ENCODE measurements at places on chromosomes 5 and 9.

GRCh38 chr9:36575411-36575882, 2.8 kb downstream of the MELK start:
- DNase-seq = peak; percentile 21

- no peak for DNase-seq
Observed at GRCh38 chr5:131302506-131302905, 38.7 kb downstream of the CDC42SE2 start.

GRCh38 chr9:104711604-104712003, 17.3 kb downstream of the OR13D1 start:
- DNase-seq = no peak

DNA sequence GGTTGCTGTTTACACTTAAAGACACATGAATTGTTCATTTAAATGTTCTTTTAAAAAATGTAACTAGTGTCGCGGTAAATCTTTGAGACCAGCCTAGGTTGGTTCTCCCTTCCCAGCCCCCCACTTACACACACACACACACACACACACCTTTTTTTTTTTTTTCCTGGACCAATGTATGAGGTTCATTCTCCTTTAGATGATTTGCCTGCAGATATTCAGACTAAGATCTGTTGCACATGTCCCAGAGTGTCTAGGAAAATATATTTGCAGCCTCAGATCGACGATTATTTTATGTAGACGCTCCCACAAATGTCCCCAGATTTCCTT, 4.4 kb upstream of the ELAVL2 start:
- DNase-seq = no peak

DNA sequence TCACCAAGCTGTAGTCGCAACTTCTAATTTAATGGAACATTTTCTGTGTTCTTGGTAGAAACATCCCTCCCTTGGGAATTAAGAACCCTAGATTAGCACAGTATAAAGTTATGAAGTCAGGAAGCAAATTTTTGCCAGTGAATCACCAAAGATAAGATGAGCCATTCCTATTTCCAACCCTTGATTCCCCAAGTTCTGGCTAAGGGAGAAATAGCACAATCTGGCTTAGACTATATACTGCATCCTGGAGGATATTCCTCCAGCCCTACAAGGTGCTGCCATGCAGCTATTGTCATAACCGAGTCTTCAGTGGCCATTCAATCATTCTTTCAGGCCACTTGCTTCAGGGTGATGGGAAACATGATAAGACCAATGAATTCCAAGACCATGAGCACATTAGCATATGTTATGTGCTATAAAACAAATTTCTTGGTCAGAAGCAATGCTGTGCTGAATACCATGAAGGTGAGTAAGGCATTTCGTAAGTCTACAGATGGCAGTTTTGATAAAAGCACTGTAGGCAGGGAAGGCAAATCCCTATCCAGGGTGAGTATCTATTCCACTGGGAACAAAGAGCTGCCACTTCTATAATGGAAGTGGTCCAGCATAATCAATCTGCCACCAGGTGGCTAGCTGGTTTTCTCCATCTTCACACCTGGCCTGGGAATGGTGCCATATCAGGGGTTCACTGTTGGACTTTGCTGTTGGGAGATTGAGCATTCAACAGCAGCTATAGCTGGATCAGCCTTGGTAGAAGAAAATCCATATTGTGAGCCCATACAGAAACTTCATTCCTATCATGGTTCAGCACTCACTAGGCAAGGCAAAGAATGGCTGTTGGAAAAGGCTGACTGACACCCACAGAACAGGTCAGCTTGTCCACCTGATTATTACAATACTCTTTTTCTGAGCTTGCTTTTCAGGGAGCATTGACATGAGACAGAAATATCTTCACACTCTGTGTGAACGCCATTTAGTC, 19.6 kb upstream of the ARL15 start:
- DNase-seq = no peak

- DNase-seq = peak; percentile 54
Observed at GRCh38 chr9:98774746-98775145, 21.6 kb downstream of the ANKS6 start.

DNA sequence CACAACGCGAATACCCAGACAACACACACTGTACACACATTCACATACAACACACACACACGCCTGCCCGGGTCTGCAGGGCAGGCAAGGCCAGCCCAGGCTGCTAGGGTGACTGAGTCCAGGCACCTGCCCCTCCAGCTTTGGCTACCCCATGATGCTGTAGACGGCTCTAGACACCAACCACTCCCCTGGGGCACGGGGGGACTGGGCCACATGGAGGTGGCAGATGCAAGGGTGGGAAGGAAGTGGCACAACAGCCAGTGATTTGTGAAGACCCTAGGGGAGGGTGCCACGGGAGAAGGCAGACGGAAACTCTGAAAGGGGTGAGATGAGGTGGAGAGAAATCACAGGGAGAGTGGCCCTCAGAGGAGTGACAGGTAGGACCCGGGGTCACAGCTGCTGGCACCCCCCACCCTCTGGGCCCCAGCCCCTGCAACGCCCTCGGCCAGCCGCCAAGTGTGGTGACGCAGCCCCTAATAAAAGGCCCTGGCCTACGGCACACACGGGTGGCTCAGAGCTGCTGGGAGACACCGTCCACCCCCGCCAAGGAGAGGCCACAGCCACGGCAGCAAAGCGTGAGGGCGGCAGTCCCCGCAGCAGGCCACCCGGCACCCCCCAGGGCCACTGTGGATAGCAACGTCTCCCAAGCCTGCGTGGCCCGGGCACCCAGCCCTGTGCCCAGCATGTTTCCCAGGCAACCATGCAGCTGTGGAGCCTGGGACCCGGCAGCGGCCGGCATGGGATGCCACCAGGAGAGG, 6.6 kb upstream of the CCDC187 start:
- no peak for DNase-seq

GRCh38 chr9:99251157-99251556, 29.1 kb downstream of the SEC61B start:
- DNase-seq = no peak

DNA sequence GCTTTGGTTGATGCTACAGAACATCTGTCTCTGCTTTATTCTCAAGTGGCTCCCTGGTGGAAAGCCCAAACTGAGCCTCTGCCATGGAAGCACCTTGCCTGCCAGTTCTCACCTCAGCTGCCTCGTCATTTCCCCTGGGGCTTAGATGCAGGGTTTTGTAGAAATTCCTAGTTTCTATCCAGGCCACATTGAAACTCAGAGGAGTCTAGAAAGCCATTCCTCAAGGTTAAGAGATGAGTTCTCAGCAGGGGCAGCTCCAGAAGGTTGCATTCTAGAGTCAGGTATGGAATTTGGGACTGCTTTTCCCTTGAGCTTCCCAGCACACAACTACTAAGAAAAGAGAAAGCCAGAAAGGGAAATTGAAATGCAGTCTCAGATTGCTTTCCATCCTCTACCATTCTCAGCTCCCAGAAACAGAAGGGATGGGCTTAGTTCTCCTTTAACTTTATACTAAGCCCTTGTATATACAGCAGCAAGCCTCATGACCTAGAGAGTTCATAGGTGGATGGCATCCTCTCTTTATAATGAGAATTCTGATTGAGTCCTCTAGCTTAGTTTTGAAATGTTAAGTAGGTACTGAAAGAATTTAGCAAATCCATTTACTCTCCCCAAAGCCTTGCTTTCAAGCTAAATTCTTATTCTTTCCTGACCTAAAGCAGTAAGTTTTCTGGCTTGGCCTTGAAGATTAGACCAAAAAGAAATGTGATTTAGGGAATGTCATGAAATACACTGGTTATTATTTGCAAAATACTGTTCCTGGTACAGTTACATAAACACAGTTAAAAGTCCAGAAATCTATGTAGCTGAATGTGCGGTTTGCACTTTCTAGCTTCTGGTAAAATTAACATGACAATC, 66.0 kb upstream of the MEF2C start:
- no peak for DNase-seq

- no peak for DNase-seq
Observed at GRCh38 chr9:110579862-110580219, 300 bp upstream of the SVEP1 start.

- no peak for DNase-seq
Observed at GRCh38 chr5:112227911-112228631, 191.0 kb downstream of the EPB41L4A start.

- no peak for DNase-seq
Observed at GRCh38 chr5:175850119-175850845, 21.1 kb upstream of the CPLX2 start.

DNA sequence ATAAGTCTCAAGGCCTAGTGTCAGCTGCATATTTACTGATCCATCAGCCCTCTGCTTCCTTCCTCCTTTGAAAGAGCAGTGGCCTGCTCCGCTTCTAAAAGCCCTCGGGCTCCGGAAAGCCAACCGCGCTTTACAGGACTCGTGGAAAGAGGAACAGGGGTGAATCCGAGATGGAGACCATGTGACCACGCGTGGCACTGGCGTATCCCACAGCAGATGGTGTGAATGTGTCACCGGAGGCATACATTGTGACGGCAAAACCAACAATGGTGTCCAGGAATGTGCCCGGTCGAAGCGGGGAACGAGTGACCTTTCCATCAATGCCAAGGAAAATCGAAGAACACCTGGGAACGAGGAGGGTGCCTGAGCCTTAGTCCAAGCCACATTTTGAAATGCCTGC, 484.6 kb downstream of the SPATA31A7 start:
- no peak for DNase-seq

GRCh38 chr5:128126241-128126640, 42.7 kb downstream of the SLC12A2 start:
- DNase-seq = no peak

DNA sequence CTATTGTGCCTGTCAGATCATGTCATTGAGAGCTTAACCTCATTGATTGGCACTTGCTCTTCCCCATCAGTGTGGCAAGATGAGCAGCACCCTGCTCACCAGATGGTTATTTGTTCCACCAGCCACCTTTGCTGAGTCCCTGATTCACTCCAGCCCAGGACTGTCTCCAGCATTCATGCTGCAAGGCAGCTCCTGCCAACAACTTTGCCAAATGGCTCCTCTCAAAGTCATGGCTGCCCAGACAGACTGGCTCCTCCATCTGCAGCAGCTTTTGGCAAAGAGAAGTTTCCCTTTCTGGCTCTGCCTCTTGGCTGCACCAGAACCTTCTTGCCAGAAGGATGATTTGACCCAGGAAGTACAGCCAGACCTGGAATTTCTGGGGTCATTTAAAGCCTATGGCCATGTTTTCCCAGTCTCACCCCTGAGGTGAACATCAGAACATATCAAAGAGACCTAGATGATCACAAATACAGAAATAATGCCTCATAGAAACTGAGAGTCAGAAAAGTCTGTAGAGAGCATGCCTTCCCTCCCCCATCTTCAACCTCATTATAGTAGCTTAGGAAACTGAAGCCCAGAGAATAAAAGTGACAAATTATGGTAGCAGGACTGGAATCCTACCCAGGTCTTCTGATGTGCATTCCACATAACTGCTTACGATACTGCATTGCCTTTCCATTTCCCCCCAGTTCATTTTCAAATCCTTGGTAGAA, 10.4 kb downstream of the PPP2R2B start:
- DNase-seq = no peak

DNA sequence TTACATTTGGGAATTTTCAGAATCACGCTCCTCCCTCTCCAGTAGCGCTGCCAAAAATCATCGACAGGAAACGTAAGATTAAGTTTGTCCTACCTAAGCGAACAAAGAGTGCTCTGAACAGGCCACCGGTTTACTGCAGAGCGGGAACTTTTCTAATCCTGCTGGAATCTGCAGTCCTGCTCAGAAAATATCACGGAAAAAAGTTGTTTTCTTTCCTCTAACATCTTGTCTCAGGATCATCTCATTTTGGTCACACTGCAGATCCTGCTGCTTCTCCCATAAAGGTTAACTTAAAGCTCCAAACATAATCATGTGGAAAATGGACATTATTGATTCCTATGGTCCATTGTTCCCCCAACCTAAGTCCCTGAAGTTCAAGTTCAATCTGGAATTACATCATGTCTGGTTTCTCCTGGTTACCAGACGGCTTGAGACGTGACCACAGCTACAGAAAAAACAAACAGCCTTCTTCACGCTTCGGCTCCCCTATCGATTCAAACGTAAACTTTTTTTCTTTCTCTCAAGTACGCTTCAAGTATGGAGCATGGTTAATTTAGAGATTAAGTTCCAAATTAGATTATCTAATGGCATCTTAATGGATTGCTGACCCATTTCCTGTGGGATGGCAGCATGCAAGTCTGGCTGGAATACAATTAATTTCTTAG, 217.6 kb downstream of the NFIB start:
- DNase-seq = peak; percentile 95

DNA sequence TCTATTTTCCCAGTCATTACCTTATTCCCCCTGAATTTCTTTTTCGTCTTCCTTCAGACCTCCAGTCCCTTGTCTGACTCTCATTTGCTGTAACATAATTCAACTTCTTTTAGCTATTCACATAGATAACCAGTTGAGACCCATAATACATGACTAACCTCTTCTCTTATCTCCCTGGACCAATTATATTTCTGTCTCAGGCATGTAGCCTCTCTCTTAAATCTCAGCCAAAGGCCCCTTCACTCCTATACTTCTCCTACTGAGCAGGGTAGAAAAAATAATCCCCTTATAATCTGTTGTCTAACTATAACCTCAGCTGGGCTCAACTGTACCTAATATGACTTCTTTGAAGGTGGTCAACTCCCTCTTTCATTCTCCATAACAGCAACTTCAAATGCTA, 20.9 kb downstream of the RANBP6 start:
- no peak for DNase-seq

DNA sequence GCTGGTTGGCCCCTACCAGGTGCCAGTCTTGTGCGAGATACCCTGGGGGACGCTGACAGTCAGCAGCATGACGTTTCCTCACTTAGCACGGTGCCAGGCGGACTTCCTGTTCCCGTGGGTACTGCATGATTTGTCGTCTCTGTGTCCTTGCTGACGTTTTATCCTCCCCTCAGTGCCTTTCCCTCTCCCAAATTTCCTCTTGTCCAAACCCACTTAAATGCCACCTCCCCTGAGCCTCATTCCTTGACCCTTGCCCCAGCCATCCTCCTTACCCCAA, 60.6 kb upstream of the SAP30L start:
- peak; percentile 41 for DNase-seq

DNA sequence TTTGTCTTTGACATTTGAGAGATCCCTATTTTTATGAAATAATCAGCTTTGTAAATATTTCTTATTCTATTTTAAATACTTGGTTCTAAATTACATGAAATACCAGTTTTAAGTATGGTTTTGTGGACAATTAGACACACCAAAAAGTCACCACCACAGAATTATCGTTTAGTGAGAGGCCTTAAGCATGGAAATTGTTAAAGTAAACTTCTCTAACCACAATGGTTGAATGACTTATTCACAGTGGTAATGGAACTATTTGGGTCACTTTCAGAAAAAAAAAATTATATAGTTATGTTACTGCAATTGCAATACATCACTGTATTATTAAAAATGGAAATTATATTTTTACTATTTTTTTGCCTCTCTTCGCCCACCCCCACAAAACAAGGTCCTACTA, 1252.5 kb downstream of the EFNA5 start:
- no peak for DNase-seq

GRCh38 chr9:136544964-136545691, 720 bp downstream of the NOTCH1 start:
- DNase-seq = peak; percentile 30

DNA sequence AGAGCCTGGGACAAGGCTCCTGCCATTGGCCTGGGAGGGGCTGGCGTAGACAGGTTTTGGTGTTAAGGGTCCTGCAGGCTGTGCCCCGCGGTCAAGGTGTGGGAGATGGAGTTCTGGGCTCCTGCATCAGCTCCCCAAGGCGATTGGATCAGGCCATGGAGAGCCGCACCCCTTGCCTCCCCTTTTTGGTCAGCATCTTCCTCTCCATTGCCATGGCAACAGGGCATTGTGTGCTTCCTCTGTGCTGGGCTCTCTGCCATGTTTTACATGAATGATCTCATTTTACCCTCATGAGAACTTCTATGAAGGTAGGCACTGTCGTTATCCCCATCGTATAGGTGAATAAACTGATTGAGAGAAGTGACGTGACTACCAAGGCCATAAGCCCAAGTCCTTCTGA, 344.3 kb upstream of the CLINT1 start:
- DNase-seq = no peak

- no peak for DNase-seq
Observed at GRCh38 chr9:88085476-88085875, 52.8 kb downstream of the SPATA31C2 start.
